Psoas muscle (tissue), 8 donors: ENCODE measurements at places on chromosomes 6 and 20. TPM values are rescaled to one million over a fixed set of nuclear protein-coding genes. Genes with fewer than 3 reads are reported as not detected.

Gene ZBP1
- total RNA-seq = 0.50 TPM

Gene PHF1
- total RNA-seq = 44.3 TPM

Gene OR2J2
- total RNA-seq = not detected

Gene PFDN4
- total RNA-seq = 26.3 TPM

Gene TRIM40
- total RNA-seq = not detected

Gene ISM1
- total RNA-seq = 1.8 TPM

Gene HSPA12B
- 7.2 TPM for total RNA-seq

Gene NFATC2
- 2.3 TPM for total RNA-seq

Gene BPI
- total RNA-seq = 0.41 TPM

Gene SIRPD
- not detected for total RNA-seq

Gene C20orf202
- total RNA-seq = 0.24 TPM

DNA sequence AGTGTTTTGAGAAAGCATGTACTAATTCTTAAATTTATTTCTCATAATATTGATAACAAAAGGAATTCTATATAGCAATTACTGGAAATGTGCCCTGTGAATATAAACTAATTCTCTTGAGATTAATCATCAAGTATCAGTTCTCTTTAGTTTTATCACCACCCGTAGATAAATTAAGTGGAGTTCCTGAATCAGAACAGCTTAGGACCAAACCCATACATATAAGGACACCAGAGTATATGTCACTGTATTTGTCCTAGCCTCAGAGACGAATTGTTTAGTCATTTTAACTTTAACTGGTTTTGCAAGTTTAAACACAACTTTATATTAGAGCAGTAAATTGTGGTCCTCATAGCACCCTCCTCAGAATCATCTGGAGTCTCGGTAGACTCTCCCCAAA is 572.0 kb downstream of the UTRN start:
- DNase-seq = no peak

DNA sequence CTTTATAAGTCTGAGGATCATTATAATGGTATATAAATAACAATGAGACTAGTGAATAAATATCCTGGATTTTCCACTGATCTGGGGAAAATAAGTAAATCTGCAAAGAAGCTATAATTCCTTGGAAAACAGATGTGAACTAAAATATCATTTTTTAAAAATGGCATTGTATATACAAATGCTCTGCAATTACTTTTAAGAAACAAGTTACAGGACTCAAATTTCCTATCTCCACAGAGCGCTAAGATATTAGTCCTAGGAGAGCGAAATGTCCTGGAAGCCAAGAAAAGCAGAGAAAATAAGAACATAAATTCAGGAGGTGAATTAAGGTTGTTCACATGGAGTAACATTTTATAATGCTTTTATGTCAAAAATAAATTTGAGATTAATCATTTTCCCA is 61.3 kb downstream of the PRKN start:
- DNase-seq = no peak

GRCh38 chr20:37999526-38000263 is 33.6 kb downstream of the TTI1 start:
- DNase-seq = no peak

- no peak for DNase-seq
Measured at GRCh38 chr20:59144179-59144830, 19.3 kb upstream of the ZNF831 start.

GRCh38 chr6:146961831-146962230 is 242.4 kb upstream of the STXBP5 start:
- DNase-seq = no peak

GRCh38 chr6:154474648-154475428 is 35.6 kb downstream of the CNKSR3 start:
- no peak for DNase-seq

GRCh38 chr20:51404297-51405060 is 138.0 kb downstream of the NFATC2 start:
- DNase-seq = no peak

- DNase-seq = no peak
Measured at GRCh38 chr20:18190338-18191233, 52.9 kb downstream of the KAT14 start.

- no peak for DNase-seq
Measured at GRCh38 chr6:129536271-129536670, 173.7 kb downstream of the ARHGAP18 start.

GRCh38 chr6:122548281-122548680 is 61.9 kb upstream of the PKIB start:
- DNase-seq = no peak

DNA sequence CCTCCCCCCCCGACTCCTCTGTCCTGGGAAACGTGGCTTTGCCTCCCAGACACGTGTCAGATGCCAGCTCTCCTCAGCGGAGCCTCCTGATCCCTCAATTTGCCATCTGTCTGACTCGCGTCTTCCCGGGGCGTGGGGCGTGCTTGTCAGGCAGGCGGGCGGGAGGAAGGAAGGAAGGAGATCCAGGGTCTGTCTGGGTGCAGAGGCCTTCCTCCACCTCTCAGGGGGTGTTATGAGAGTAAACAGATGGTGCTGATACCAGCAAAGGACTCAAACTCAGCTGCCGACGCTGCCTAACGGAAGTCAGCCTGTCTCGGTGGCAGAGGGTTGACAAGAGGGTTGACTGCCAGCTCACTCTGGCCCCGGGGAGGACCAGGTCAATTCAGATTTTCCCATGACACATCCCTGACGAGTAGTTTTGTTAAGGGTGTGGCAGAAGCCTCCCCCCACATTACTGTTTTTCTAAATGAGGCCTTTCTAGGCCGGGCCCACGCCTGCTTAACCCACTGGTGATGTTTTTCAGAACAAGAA is 17.0 kb downstream of the UQCC2 start:
- peak; percentile 58 for DNase-seq

GRCh38 chr6:163897030-163897429 is 482.5 kb downstream of the QKI start:
- peak; percentile 55 for DNase-seq

DNA sequence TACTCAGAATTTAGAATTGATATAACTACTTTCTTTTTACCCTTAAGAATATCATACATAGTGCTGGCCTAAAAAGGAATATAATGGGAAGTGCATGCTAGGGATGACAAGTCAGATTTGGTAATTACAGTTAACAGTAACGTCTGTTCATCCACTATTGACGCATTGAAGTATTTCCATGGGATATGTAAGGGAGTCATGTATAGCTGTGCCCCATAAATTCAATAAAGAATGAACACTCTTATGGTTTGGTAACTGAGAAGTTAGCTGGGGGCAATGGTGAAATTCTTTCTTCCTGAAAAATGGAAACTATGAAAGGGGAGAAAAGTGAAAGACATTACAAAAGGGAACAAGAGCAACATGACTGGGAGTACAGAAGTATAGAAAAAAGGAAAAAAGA is 2.6 kb upstream of the COL19A1 start:
- no peak for DNase-seq

DNA sequence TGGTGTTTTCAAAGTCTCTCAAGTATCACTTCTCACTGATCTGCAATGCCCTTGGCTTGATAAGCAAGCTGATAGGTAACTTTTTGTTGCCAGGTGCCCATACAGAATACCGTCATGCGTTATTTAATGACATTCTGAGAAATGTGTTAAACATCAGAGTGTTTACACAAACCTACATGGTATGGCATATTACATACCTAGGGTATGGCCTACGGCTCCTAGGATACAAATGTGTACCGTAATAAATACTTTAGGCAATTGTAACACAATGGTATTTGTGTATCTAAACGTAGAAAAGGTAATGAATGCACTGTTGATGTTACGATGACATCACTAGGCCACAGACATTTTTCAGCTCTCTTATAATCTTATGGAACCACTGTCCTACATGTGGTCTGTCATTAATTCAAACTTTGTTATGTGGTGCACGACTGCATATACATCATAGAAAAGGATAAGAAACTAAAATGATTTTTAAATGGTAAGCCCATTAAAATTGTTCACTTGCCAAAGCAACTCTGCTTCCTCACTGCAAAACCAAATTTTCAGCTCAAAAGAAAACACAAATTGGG is 35.7 kb downstream of the CSNK2A1 start:
- DNase-seq = no peak

GRCh38 chr6:14933183-14933544 is 312.7 kb upstream of the JARID2 start:
- no peak for DNase-seq

DNA sequence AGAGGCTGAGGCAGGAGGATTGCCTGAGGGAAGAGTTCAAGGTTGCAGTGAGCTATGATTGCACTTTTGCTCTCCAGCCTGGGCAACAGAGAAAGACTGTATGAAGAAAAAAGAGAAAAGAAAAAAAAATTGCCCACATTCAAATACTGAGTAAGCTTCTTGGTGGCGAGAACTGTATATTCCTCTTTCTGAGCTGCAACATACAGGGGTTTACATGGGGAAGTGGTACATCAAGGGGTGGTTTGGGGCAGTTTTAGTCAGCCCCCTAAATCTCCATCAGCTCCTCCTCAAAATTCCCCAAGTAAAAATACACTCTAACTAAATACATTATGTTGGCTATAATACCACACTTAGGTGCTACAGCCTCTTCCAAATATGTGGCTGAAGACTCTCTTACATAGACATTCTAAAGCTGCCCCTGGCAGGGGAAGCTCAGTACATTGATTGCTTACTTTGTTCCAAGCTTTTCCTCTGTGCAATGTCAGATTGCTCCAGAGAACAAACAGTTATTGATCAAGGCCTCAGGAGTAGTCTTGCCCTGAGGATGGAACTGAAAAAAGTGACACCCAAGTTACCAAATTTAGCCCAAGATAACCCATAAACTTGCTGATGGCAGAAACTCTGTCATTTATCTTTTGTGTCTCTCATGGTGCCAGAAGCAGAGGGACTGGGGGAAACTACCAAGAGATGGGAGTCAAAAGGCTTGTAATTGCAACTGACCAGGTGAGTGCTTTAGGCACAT is 107.4 kb upstream of the RIPOR2 start:
- no peak for DNase-seq

GRCh38 chr20:46132705-46133120 is 14.6 kb downstream of the CD40 start:
- peak; percentile 82 for DNase-seq

- no peak for DNase-seq
Measured at GRCh38 chr6:157967486-157967885, 14.2 kb upstream of the SYNJ2 start.

- DNase-seq = no peak
Measured at GRCh38 chr6:134201716-134202115, 116.2 kb downstream of the SGK1 start.

- DNase-seq = peak; percentile 26
Measured at GRCh38 chr20:57654363-57654997, 34.3 kb upstream of the ZBP1 start.

DNA sequence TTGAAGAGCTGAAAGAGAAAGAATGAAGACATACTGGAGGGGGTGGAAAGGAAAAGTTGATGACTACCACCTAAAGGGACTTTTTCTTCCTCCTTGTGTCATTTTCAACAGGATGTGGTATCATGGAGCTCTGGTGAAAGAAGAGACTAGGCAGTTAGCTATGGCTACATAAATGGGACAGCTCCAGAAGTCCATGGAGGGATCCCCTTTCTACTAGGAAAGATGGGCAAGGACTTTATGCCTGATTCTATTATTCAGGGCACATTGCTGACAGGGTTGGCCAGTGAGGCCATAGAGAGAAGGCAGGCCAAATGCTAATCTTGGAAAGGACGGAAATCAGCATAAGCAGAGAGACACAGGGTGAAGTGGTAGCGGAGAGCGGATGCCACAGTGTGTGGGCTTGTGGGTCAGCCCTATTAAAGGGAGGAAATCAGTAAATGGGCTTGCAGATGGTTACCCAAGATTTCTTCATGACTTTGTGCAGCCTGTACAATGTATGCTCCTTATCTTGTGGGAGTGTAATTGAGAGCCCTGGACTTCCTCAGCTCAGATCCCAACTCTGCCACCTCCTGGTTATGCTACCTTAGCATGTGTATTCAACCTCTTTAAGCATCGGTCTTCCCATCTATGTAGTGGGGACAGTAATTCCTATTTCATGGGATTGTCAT is 77.4 kb upstream of the TMEM170B start:
- DNase-seq = no peak

DNA sequence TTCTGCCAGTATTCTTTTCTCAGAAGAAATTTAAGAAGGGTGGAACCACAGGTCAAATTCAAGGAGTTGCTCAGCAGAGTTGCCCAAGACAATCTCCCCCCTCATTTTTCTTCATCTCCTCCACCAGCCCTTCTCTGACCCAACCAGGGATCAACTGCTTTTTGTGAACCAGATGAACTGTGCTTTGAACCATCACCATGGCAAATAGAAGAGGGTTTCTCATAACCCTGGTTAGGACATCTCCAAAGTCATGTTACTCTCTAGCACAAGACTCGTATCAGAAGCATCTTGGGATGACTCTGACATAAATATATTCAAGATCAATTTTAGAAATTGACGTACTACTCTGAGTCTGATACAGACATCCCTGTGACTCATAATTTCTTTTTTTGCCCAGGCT is 130.7 kb downstream of the ALDH8A1 start:
- no peak for DNase-seq

GRCh38 chr20:50460608-50461267 is 49.4 kb upstream of the PTPN1 start:
- peak; percentile 95 for DNase-seq

- DNase-seq = no peak
Measured at GRCh38 chr6:83057705-83058321, 7.8 kb downstream of the UBE3D start.

DNA sequence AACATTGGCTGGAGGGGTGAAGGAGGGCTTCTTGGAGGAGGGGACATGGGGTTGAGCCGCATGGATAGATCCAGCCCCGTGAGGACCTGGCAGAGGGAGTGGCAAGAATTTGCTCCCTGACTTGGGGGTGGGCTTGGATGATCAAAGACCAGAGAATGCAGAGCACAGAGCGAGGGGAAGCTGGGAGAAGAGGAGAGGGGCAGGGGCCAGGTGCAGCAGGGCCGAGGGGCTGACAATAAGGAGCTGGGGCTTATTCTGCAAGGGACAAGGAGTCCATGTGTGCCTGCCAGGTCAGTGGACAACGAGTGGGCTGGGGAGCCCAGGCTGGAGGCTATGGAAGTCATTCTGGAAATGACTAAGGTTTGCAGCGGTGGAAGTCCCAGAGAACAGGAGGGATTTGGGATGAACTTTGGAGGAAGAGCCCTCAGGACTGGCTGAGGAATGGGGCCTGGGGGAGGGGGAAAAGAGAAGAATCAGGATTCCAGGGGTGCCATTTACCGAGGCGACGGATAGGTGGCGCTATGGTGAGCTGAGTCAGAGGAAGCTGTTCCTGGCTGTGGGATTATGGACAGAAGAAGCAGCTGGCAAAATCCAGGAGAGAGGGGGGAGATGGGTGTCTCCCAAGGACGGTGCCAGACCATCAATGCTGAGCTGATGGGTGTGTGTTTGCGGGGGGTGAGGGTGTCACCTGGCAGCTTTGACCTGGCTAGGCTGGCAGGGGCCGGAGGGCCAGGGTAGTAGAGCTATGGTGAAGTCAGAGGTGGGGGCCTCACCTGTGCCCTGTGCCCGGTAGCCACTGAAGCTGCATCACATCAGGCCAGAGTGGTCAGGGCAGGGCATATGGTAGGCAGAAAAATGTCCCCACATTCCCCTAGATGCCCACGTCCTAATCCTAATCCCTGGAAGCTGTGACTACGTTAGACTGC is 7.8 kb downstream of the KCNG1 start:
- DNase-seq = no peak

- DNase-seq = no peak
Measured at GRCh38 chr6:88376768-88377387, 210.7 kb upstream of the CNR1 start.

- DNase-seq = no peak
Measured at GRCh38 chr6:22471132-22471690, 98.2 kb upstream of the HDGFL1 start.
